Stimulated activated CD8-positive, alpha-beta memory T cell treated with anti-CD3 and anti-CD28 coated beads, Interleukin-15, amount 100 ng/mL, for 48 hours (primary cell): ENCODE measurements at places on chromosomes 12 and 14.
A peak's percentile ranks its signal among the peaks of the same experiment; 100 is the strongest.

GRCh38 chr14:53011053-53011462 is 60.2 kb upstream of the FERMT2 start:
- no peak for DNase-seq

DNA sequence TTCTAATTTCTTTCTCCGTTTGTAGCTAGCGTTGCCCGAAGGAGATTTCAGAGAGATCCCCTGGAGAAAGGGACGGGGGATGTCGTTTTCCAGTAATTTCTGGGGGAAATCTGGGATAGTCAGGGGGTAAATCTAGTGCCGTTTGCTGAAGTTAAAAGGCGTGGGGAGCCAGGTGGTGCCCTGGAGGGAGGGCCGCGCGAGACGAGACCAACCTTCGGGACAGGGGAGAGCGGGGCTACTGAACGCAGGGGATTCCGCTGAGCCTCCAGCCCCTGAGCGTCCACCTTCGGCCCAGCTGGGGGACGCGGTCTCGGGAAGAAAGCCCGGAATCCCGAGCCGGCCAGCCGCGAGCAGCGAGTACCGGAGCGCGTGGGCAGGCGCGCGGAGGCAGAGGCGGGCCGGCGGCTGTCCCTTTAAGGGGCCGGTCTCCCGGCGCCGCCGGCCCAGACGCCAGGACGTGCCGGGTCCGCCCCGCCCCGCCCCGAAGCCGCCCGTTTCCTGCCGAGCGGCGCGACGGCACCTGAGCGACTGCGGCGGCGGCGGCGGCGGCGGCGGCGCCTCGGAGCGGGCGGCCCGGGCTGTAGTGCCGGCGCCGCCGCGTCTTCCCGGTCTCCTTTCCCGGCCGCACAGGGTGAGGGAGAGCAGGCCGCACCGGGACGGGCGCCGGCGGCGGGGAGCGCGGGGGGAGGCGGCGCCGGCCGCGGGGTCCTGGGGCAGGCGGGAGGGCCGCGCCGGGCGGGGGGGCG is at the start of gene KTN1:
TSS of gene KTN1 (plus strand) at position 484 of the 746 bp plus-strand sequence. CDS start 31,842 bp downstream, outside the sequence.
- DNase-seq: peak; percentile 83

- DNase-seq: no peak
Observed at GRCh38 chr14:99043756-99044155, 228.2 kb downstream of the BCL11B start.

- DNase-seq: no peak
Observed at GRCh38 chr12:94143951-94144350, 4.4 kb upstream of the PLXNC1 start.

- DNase-seq: no peak
Observed at GRCh38 chr12:124487066-124487833, 80.2 kb downstream of the NCOR2 start.
